ENCODE measurements at places on chromosomes 13 and 19. TPM values are rescaled to one million over a fixed set of nuclear protein-coding genes. Genes with fewer than 3 reads are reported as not detected.

KLK8 gene
- total RNA-seq = not detected

KLK7 gene
- total RNA-seq = not detected

PINLYP gene
- 5.4 TPM for total RNA-seq

- DNase-seq = no peak
Observed at GRCh38 chr13:80590551-80590950, 249.6 kb upstream of the SPRY2 start.

GRCh38 chr19:28980236-28980868 is 232.6 kb downstream of the UQCRFS1 start:
- no peak for DNase-seq

DNA sequence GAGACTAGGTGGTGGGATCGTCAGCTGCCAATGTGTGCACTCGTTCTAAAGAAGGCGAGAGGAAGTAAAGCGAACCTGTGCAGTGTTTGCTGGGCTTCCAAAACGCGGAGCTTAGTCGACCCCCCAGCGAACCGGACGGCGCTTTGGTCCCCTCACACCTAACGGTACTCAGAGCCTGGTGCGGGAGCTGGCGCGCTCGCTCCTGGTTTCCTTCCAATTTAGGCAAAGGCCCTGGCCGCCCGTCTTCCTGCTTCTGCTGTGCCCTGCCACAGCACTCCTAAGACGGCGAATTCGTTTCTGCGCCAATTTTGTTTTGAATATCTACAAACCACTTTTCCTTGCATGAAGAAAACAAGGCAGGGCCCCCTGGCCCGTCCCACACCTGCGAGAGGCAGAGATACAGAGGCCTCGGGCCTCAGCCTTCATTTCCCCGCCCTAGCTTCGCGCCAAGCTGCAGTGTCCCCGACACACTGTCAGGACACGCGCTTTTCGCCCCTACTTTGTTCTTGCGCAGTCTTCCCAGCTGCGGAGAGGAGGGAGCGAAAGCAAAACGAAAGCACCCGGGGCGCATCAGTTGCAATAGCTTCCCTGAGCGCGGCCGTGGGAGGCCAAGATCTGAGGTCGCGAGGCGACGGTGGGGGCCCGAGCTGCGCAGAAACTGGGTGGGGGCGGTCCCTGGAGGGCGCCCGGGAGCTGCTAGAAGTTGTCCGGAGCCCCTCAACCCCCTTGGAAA is 111.9 kb downstream of the KCNRG start:
- DNase-seq = peak; percentile 78

Measured in hematopoietic multipotent progenitor cell (in vitro differentiated cells).